NCI-H1417 treated with DMSO at 0.1 percent for 48 hours (cell line): ENCODE measurements at places on chromosomes 3 and 15.

DNA sequence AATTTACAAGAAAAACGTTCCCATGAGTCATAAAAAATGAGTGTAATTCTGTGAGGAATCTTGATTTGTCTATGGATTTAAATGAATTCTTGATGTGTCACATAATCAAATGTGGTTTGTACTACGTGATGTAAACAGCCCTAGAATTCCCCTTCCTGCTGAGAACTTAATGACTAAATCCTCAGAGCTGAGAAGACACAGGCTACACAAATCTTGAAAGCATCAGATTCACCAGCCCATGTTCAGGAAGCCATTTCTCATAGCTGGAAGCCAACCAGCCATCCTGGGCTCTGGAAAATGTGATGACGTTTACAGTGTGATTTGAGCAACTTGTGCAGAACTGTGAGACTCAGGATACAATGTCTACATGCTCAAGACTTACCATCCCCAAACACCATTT lies 193.7 kb upstream of the MME start:
- DNase-seq = no peak

GRCh38 chr3:105885256-105885655 lies 16.4 kb upstream of the CBLB start:
- no peak for DNase-seq

GRCh38 chr3:40355410-40355809 lies 31.6 kb upstream of the ENTPD3 start:
- no peak for DNase-seq

- no peak for DNase-seq
These were observed 29.6 kb upstream of the TRPC1 start for GRCh38 chr3:142694225-142694624.

DNA sequence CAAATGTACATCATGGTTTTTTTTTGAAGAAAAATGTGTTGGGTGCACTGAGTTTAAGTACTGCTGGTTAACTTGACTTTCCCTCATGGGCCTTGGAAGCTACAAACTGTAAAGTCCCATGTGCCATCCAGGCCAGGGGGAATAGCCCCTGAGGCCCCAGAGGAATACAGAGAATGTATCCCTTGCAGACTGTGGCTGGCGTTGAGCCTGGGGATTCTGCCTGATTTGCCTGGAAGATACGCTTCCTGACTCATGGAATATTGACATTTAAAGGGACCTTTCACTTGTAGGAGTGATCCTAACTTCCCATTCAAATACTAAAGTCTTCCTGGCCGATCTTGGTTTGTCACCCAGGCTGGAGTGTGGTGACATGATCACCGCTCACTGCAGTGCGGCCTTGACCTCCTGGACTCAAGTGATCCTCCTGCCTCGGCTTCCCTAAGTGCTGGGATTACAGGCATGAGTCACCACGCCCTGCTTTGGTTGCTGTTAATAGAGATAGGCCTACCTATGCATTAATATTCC lies 42.0 kb downstream of the ADAMTSL3 start:
- no peak for DNase-seq

- DNase-seq = no peak
These were observed 150.9 kb upstream of the ATP10A start for GRCh38 chr15:26013981-26014380.

GRCh38 chr3:116391296-116392201 lies 53.7 kb downstream of the LSAMP start:
- no peak for DNase-seq

DNA sequence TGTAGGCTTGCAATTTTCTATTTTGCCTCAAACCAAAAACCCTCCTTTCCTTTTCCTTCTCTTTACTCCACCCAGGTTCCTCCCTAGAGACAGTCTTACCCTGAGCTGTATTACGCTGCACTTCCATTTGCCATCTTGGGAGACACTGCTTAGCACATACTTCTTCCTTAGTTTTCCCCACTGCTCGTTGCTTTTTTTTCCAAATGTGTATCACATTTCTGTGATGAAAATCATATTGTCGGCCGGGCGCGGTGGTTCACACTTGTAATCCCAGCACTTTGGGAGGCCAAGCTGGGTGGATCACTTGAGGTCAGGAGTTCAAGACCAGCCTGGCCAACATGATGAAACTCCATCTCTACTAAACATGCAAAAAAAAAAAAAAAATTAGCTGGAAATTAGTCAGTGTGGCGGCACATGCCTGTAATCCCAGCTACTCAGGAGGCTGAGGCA lies 29.5 kb downstream of the POPDC2 start:
- no peak for DNase-seq
